Esophagus squamous epithelium (tissue), 5 donors: ENCODE measurements at places on chromosomes 16 and 17.

DNA sequence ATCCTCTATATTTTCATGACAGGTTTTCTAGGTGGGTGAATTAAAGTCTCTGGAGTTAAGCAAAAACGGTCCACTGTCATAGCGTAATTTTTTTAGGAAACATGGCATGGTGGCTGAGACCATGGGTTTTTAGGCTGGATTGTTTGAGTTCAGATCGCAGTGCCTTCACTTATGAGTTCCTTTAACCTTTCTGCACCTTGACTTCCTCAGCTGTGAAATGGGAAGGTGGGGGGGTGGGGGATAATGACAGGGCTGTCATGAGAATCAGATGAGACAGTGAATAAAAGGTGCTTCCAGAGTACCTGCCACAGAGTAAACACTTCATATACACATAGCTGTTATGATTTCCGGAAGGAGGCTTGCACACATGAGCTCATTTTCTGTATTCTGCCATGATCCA lies 11.8 kb downstream of the PRCD start:
- no peak for DNase-seq

GRCh38 chr16:78075800-78076199 lies 23.7 kb upstream of the WWOX start:
- DNase-seq = no peak

GRCh38 chr16:31877876-31878642 lies 4.5 kb downstream of the ZNF267 start:
- DNase-seq = no peak

GRCh38 chr16:1311738-1312466 lies 2.5 kb downstream of the UBE2I start:
- no peak for DNase-seq

- DNase-seq = no peak
These were observed 21.6 kb downstream of the PLA2G10 start for GRCh38 chr16:14672403-14672971.

DNA sequence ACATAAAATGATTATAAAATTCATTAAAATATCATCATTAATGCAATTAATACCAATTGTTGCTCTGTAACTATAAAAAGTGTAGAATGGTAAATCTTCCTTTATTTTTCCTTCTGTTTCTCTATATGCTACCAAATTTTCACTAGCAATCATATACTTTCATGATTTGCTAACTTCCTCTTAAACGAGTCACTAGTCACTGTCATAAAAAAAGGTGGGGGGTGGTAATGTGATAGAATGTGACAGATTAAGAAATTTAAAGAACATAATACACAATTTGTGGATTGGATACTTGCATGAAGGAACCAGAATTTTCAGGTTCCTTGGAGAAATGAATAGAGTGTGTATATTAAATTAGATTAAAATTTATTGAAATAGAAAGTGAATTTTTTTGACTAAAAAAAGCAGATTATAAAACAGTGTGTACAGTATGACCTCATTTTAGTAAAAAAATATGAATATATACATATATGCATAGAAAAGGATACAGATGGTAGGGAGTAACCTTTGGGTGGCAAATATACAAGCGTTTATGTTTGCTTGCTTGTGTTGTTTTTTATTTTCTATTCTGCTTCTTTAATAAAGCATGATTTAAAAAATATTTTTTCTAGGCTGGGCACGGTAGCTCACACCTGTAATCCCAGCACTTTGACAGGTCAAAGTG lies 56.7 kb upstream of the C17orf78 start:
- DNase-seq = no peak

GRCh38 chr16:62035115-62036092 lies 834 bp downstream of the CDH8 start:
- no peak for DNase-seq

- no peak for DNase-seq
These were observed 332.0 kb downstream of the CBLN1 start for GRCh38 chr16:48949636-48950035.

DNA sequence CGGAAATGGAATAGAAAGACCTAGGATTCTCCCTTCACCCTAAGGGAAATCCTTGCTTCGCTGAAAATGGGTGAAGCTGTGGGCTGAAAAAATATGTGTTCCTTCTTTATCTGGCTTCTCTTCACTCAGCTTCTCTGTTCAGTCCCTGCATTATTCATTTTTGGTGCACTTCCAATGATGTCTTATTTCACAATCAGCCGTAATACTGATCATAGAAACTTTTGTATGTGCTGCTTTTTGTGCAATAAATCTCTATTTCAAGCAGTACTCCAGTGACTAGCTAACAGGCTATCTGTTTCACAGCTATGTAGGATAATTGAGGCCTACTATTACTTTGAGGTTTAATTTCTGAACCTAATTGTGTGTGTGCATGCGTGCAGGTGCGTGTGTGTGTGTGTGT lies 144.6 kb downstream of the FOXL1 start:
- DNase-seq = no peak

- DNase-seq = no peak
These were observed 22.5 kb upstream of the ETV4 start for GRCh38 chr17:43568506-43569082.

GRCh38 chr16:30358990-30359870 lies 4.1 kb upstream of the CD2BP2 start:
- no peak for DNase-seq

DNA sequence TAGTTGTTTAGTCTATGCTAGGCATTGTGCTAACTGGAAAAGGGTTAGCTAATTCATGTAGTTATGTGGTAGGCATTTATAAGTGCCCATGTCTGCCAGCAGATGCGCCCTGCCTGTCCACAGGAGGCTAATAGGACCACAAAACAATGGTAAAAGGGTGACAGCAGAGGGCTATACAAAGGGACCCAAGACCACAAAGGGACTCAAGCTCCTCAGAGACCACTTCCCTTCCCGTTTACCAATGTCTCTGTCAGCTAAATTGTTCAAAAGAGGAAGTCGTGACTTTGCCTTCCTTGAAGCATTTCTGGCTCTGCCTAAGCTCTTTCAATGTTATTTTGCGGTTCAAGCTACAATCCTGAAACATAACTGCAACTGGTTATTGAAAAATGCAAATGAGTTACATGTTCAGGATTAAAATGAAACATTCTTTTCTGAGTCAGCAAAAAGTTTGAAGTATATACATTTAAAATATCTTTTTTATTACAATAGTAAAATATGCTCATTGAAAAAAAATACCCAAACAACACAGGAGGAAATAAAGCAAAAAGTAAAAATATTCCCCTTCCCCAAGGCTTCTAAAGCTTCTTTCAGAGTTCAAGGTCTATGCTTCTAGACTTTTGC lies 149.2 kb downstream of the MAF start:
- DNase-seq = no peak

DNA sequence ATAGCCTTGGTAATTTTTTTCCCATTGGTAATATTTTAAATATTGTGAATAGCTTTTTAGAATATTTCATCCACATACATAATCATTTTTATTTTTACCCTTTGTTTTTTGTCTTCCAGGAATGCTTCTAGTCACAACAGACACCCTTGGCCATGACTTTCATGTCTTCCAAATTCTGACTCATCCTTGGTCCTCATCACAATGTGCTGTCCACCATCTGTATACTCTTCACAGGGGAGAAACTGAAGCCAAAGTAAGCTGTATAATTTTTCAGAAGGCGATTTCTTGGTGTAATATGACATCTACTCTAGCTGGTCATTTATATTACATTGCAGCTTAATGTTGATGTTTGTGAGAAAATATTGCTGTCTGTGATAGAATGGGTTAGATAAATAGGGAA lies 269.4 kb downstream of the BCAS3 start:
- DNase-seq = no peak

- DNase-seq = no peak
These were observed 293.7 kb downstream of the SEC14L1 start for GRCh38 chr17:77434136-77435114.

DNA sequence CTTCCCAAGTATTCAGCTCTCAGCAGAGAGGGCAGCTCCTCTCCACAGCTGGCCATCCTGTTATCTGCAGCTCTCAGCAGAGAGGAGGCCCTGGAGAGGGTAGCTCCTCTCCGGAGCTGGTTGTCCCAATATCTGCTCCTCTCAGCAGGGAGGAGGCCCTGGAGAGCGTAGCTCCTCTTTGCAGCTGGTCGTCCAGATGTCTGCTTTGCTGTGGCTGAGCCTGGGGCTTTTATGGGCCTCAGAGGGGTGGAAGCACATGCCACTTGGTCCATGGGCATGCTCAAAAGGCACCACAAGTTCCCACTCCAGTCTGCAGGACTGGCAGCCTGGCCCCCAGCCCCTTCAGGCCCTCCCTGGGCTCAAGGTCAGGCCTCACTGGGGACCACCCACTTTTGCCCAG lies 314.3 kb downstream of the KCNJ2 start:
- DNase-seq = no peak

- no peak for DNase-seq
These were observed 96.8 kb upstream of the ELAC2 start for GRCh38 chr17:13114601-13115031.

- no peak for DNase-seq
These were observed 8.9 kb downstream of the ADAD2 start for GRCh38 chr16:84199861-84200260.

DNA sequence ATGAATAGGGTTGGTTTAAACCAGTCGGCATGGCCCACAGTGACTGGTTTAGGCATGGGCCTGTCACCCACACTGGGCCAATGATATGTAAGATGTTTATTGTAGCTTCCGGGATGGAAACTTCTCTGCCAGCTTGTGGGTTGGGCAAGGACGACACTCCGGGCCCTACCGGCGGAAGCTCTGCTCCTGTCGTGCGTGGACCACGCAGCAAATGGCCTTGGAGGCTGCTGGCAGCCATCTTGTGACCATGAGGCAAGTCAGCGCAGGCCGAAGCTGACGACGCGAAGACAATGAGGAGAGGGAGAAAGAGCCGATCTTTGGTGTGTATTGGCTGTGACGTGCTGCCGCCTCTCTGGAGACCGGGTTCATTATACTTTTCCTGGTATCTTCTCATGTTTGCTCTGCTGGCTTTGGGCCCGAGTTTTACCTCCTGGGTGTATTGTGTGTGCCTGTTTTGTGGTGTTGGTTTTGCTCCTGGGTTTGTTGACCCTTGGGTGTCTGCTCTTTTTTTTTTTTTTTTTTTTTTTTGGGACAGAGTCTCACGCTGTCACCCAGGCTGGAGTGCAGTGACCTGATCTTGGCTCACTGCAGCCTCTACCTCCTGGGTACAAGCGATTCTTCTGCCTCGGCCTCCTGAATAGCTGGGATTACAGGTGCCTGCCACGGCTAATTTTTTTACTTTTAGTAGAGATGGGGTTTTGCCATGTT lies 15.4 kb downstream of the SLC25A10 start:
- no peak for DNase-seq

DNA sequence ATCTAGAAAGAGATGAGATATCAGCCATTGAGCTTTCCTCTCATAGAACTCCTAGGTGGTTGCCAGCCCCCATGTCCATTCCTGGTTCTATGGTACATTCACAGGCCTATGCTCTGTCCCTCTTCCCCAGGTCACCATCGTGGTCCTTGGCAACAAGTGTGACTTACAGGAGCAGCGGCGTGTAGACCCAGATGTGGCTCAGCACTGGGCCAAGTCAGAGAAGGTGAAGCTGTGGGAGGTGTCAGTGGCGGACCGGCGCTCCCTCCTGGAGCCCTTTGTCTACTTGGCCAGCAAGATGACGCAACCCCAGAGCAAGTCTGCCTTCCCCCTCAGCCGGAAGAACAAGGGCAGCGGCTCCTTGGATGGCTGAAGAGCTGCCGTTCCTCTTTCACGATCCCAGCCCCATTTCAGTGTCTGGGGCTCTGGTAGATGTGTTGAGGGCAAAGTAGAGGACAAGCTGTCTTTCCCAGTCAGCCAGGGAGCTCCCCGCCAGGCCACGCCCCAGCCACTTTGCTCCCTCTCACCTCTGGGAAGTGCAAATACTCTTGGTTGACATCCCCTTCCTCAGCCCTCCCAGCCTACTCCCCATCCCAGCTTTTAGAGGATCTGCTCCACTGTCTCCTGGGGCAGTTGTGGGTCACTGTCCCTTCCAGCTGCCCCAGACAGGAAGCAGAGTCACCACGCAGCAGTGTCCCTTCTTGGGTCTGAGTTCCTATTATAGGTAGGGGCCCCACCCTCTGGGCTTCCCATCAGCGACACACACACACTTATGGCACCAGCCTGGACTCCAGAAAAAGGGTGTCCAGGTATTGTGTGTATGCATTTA lies 3.8 kb downstream of the NKIRAS2 start:
- no peak for DNase-seq

DNA sequence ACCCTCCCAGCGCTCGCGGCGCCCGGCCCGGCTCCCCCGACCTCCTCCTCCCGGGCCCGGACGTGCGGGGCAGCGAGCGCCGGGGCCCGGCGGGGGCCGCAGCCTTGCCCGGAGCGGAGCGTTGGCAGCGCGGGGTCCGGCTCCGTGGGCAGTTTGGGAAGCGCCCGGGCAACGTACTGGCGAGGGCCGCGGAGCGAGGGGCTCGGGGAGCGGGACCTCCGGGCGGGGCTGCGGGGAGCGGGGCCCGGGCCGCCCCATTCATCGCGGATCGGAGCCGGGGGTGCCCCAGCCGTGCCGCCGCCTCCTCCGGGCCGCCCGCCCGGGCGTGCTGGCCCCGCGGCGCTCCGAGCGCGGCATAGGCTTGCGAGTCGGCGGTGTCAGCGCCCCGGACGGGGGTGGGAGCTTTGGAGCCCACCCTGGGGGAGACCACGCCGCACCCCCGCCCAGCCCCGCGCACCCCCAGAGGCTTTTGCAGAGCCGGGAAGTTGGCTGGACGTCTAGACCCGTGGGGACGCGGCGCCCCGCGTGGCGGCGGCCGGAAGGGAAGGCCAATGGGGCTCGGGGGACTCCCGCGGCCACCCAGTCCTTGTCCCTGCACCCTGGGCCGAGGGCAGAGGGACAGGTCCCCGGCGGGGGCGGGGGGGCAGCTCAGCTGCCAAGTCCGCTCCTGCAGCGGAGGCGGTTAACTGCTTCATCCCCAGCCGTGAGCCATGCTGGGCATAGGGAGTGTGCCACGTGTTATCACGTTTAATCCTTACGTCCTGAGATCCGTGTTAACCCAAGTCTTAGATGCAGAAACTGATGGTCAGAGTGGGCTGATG lies 852 bp downstream of the ZNF469 start:
- no peak for DNase-seq

DNA sequence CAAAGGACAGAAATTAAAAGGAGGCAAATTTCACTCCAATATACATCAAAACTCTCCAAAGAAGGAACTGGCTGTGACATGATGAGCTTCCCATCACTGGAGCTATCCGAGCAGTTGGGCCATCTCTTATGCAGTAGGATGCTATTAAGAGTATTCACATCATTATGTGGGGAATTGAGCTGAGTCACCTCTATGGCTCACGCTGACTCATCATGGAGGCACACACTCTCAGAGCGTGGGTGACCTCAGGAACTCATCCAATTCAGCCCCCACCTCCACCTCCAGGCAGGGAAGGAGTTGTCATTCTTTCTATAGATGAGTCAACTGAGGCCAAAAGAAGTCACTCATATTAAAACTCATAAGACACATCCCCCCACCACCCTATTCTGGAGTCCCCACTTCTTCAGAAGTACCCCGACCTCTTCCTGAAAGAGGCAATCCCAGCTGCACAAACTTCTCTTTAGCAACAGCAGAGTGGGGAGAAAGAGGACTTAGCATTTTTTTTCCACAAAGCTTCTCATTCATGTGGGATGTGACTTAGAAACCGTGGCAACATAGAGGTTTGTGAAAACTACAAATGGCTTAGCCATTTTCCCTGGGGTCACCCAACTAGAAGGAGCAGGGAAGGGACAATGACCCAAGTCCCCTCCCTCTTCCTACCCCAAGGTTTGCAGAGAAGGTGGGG lies 32.5 kb downstream of the ABCC12 start:
- no peak for DNase-seq
